ENCODE measurements at places on chromosomes 16 and 17. TPM values are rescaled to one million over a fixed set of nuclear protein-coding genes. Genes with fewer than 3 reads are reported as not detected.

DNA sequence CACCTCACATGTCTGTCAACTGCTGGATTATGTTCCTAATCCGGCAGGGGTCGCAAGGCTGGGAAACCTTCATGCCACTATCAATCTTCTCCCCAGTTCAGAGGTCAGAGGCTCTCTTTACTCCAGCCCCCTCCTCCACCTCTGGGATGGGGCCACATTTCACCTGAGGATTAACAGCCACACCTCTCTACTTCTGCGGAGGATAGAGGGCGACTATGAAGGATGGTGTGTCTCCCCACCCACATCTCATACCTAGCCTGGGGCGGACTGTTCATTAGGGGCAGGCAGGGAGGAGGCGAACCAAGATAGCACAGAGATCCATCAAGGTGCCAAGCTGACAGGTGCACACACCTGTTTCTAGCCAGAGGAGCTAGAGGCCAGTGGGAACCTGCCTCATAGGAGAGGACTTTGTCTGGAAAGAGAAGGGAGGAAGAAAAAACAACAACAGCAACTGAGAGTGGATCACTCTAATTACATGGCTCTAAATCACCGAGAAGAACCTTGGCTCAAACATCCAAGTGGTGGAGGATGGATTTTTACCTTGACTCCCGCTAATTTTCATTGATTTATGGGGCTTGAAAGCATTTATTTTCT is 41.9 kb upstream of the SKAP1 start:
- H3K4me3 ChIP-seq, result no peak overlapping the region
- no peaks in the 10 kb centered on the region for H3K27me3 ChIP-seq
- H3K4me1 ChIP-seq, result peaks cover 13% of the 10 kb centered on the region
- DNase-seq, result no peak
- no peaks in the 10 kb centered on the region for H3K36me3 ChIP-seq
- no peak overlapping the region for H3K27ac ChIP-seq

- H3K4me3 ChIP-seq, result no peak overlapping the region
- DNase-seq, result no peak
- no peaks in the 10 kb centered on the region for H3K36me3 ChIP-seq
- H3K27ac ChIP-seq, result no peak overlapping the region
- H3K27me3 ChIP-seq, result no peaks in the 10 kb centered on the region
Observed at GRCh38 chr16:64900019-64900418, 221.8 kb downstream of the CDH11 start.

DNA sequence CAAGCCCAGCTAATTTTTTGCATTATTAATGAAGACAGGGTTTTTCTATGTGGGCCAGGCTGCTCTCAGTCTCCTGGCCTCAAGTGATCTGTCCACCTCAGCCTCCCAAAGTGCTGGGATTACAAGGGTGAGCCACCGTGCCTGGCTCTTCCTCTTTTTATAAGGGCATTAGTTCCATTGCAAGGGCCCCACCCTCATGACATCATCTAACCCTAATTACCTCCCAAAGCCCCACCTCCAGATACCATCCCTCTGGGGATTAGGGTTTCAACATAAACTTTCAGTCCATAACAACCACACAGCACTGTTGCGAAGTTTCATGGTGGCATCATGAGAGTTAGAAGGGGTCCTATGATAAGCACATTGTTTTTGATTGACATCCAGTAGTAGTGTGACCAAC is 277.7 kb downstream of the GRIN2A start:
- H3K4me1 ChIP-seq, result no peaks in the 10 kb centered on the region
- no peak overlapping the region for H3K4me3 ChIP-seq

DNA sequence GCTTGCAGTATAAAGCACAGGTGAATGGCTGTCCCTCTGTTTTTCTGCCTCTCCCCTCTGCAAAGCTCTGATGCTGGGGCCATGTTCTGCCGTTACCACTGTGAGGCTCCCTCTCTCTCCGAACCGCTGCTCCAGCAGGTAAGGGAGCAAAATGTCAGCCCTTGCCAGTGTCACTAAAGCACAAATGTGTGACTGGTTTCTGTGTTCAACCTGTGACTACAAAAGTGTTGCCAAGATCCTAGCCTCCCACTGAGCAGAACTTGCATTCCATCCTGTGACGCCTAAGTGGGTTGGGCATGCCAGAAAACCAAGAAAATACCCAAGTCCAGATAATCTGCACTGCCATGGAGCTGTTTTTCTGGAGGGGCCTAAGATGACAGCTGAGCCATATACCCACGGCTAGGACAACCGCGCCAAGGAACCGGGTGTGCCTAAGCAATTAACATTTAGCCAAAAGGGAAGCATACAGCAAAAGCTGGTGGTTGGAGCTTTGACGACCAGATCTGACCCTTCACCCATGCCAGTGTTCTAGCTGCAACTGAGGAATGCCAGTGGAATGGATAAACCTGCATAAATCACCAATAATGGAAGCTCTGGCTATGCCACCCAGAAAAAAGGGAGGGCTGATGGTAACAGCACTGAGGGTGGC is 35.0 kb downstream of the PSME3IP1 start:
- H3K27me3 ChIP-seq, result no peaks in the 10 kb centered on the region
- no peak overlapping the region for H3K4me3 ChIP-seq
- H3K4me1 ChIP-seq, result peaks cover 27% of the 10 kb centered on the region
- H3K36me3 ChIP-seq, result peaks cover 42% of the 10 kb centered on the region
- no peak overlapping the region for H3K27ac ChIP-seq
- no peak for DNase-seq

DNA sequence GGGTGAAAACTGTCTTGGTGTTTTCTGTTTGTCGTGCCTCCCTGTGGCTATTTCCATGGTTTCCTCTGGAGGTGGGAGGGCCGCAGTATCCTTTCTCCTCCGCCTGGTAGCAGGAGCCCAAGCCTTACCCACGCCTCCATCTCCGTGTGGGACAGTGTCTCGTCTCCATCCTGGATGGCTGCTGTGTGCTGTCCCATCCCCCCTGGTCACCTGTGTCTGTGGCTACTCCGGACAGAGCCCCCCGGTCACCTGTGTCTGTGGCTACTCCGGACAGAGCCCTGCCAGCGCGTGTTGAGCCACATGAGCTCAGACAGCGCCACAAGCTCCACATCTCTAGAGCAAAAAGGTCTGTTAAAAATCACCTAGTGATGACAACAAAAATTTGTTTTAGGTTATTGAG is 198.2 kb upstream of the CHMP6 start:
- peak overlapping the region; percentile 76 for H3K27ac ChIP-seq
- H3K4me3 ChIP-seq, result no peak overlapping the region
- H3K27me3 ChIP-seq, result no peaks in the 10 kb centered on the region
- H3K36me3 ChIP-seq, result peaks cover 3% of the 10 kb centered on the region
- DNase-seq, result no peak

Gene MT1X
- 42.4 TPM for total RNA-seq

GRCh38 chr16:87123356-87124001 is 193.7 kb downstream of the C16orf95 start:
- peak; percentile 63 for DNase-seq
- no peaks in the 10 kb centered on the region for H3K27me3 ChIP-seq
- peak overlapping the region; percentile 28 for H3K27ac ChIP-seq
- peaks cover 44% of the 10 kb centered on the region for H3K4me1 ChIP-seq

DNA sequence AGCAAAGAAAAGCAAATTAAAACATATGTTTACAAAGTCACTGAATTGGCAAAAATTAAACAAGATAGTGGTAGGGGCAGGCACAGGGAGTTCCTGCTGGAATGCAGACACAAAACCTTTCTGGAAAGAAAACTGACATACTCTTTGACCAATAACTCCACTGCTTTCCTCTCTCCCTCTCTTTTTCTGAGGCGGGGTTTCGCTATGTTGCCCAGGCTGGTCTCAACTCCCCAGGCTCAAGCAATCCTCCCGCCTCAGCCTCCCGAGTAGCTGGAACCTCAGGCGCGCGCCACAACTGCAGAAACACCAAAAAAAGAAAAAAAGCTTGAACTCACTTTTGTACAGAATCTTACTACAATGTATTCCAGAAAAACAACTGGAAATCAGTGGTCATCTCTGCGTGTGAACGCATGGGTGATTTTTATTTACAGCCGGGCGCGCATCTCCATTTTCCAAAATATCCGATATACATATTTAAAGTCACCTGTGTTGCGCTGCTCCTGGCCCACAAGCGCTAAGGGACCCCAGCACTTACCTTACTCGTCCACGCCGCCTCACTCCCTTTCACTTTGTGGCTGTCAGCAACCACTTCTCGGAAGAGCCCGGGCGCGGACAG is 480 bp downstream of the TXNL4B start:
- peaks cover 13% of the 10 kb centered on the region for H3K4me1 ChIP-seq
- peak overlapping the region; percentile 67 for H3K4me3 ChIP-seq
- H3K36me3 ChIP-seq, result peaks cover 55% of the 10 kb centered on the region
- peak; percentile 57 for DNase-seq

Gene TPSG1
- total RNA-seq, result not detected

DNA sequence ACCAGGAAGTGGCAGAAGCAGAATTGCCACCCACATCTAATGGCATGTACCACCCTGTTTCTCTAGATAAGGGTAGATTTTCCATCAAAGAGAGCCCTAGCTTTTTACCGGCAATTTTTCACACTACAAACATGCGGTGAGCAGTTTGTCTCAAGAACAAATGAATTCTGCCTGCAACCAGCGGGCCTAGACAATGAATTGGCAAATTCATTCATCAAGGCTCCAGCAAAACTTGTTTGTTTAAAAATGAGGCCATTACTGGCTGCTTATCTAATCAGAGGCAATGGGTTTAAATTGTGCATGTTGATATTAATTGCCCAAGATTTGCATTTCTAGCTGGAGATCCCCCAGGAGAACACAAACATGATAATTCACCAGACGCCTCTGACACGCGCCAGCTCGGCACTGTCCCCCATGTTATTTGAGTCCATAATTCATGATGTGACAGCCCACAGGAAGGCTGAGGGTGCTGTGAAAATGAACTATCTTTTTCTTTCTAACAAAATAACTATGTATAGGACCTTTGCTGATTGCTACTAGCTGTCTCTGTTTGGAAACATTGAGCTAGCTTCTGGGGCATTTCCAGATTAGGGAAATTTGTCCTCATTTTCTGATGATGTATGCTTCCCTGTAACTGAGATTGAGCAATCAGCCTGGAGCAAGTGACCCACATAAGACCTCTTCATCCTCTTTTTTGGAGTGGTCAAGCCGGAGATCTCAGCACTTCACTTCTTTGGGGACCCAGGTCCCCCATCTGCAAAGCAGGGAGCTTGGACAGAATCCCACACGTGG is 80.8 kb downstream of the CNGB1 start:
- H3K36me3 ChIP-seq, result 0 out of 2 replicates have a peak, but pooled peaks cover 3% of the 10 kb centered on the region
- peak; percentile 79 for DNase-seq
- peaks cover 70% of the 10 kb centered on the region for H3K4me1 ChIP-seq
- H3K27ac ChIP-seq, result peak overlapping the region; percentile 98
- H3K27me3 ChIP-seq, result no peaks in the 10 kb centered on the region

Gene BCO1
- total RNA-seq, result not detected

DNA sequence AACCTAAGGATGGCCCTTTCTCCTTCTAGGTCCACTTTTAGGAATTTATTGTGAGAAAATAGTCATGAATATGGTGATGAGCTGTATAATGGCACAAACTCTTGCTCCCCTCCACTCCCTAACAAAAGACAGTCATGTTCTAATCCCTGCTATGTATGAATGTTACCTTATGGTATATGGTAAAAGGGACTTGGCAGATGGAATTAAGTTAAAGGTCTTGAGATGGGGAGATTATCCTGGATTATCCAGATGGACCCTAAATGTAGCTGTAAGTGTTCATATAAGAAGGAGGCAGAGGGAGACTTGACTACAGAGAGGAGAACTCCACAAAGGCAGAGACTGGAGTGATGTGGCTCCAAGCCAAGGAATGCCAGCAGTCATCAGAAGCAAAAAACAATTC is 296.1 kb downstream of the SOX9 start:
- peaks cover 5% of the 10 kb centered on the region for H3K36me3 ChIP-seq
- no peak for DNase-seq
- peak overlapping the region; percentile 5 for H3K27ac ChIP-seq
- peaks cover 59% of the 10 kb centered on the region for H3K4me1 ChIP-seq
- H3K27me3 ChIP-seq, result no peaks in the 10 kb centered on the region

- peak overlapping the region; percentile 46 for H3K27ac ChIP-seq
- no peaks in the 10 kb centered on the region for H3K36me3 ChIP-seq
- peak; percentile 83 for DNase-seq
Observed at GRCh38 chr16:86251682-86252081, 258.6 kb upstream of the FOXF1 start.

DNA sequence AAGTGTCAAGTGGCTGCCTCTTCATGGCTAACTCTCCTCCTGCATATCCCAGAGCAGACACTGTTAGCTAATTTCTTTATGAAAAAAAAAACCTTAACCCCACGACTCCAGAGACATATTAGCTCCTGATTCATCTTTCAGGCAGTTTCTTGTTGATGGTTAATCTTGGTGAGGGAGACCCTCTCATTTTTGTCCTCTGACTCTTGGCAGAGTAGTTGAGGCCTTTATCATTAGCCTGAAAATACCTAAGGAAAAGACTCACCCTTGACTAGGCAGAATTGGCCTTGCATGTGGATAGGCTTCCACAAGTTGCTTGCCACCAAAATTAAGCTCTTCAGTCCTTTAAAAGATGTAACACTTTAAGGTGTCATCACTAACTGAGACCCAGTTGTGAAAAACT is 4.0 kb downstream of the CRYBA1 start:
- no peak overlapping the region for H3K27ac ChIP-seq
- no peak for DNase-seq
- H3K4me1 ChIP-seq, result no peaks in the 10 kb centered on the region
- no peaks in the 10 kb centered on the region for H3K27me3 ChIP-seq
- H3K4me3 ChIP-seq, result no peak overlapping the region

DNA sequence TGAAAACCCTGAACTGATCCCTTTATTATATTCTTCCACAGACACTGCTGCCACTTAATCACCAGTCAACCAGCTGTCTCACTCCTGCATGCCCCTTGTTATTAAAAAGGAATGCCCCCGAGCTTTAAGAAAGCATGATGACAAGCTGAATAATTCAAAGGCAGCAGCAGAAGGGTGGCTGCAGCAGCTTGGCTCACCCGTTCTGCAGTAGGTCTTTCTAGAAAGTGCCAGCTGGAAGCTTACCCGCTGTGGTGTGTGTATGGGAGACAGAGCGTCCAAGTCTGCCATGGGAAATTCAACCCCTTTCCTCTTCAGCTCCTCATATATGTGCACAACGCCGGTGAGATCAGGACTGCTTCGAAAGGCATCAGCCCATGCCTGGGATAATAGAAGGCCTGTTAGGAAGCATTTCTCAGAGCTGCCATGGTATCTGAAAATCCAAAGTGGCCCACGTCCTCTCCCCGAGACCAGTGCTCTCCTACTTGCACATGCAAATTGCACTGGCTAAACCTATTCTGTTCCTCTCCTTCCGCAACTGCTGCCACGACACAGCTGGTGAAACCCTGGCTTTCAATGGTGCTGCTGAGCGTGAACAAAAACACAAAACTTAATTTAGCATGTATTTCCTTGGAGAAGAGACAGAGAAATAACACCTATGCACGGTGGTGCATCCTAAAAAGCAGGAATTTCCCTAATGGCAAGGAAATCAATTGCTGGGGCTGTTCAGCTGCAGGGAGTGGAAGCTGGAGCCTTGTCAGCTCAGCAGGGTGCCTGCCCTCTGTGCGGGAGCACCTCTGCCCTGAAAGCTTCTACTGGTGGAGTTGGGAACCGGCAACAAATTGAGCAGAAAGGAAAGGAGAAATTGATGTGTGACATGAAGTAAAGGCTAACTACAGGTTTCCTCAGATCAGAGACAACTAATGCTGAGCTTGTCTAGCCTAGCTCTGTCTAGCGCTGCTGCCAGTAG is 47.9 kb upstream of the SREBF1 start:
- H3K27ac ChIP-seq, result no peak overlapping the region
- no peak for DNase-seq
- no peaks in the 10 kb centered on the region for H3K4me1 ChIP-seq
- no peak overlapping the region for H3K4me3 ChIP-seq
- no peaks in the 10 kb centered on the region for H3K27me3 ChIP-seq

Gene ZACN
- total RNA-seq, result not detected

- H3K27me3 ChIP-seq, result no peaks in the 10 kb centered on the region
- H3K4me3 ChIP-seq, result peak within 1 kb of the TSS; percentile 80
- H3K4me1 ChIP-seq, result peaks cover 24% of the 10 kb centered on the region
Observed at GRCh38 chr17:28902819-28903545, at the start of gene DHRS13. Gene DHRS13, minus strand, starts transcription at chr17:28903079. Its CDS starts 135 bp downstream, at chr17:28902944.

Measured in SJSA1 (cell line).